ENCODE measurements at places on chromosomes 5 and 9.

- H3K36me3 ChIP-seq = peaks cover 9% of the 10 kb centered on the region
- H3K4me1 ChIP-seq = peaks cover 12% of the 10 kb centered on the region
- H3K27ac ChIP-seq = peak overlapping the region; percentile 66
Observed at GRCh38 chr9:128117613-128118471, 9.7 kb downstream of the PTGES2 start.

- no peak overlapping the region for H3K27ac ChIP-seq
- no peak for DNase-seq
- no peaks in the 10 kb centered on the region for H3K4me1 ChIP-seq
Observed at GRCh38 chr5:172634106-172634899, 6.8 kb upstream of the NEURL1B start.

DNA sequence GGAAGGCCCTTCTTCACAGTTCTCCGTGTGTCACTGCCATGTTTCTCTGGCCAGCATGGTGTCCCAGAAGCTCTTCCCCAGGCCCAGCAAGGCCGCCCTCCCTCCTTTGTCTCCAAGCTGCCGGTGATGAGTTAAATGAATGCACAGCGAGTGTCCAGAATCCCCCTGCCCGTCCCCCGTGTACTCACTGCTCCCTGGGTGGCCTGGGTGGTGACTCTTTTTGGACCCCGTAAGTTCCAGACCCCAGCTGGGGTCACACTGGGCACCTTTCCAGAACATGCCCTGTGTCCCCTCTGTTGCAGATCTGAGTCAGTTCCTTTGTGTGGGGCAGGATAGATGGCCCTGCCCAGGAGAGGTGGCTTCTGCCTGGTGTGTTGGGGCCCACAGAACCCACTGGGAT lies 95.0 kb downstream of the MRPL36 start:
- H3K27me3 ChIP-seq = peaks cover 10% of the 10 kb centered on the region
- H3K4me3 ChIP-seq = no peak overlapping the region
- DNase-seq = no peak
- no peaks in the 10 kb centered on the region for H3K36me3 ChIP-seq
- no peak overlapping the region for H3K27ac ChIP-seq

- H3K36me3 ChIP-seq = no peaks in the 10 kb centered on the region
- H3K4me3 ChIP-seq = no peak overlapping the region
- no peak for DNase-seq
- no peak overlapping the region for H3K27ac ChIP-seq
- no peaks in the 10 kb centered on the region for H3K4me1 ChIP-seq
- H3K27me3 ChIP-seq = peaks cover 2% of the 10 kb centered on the region
Observed at GRCh38 chr5:137181667-137182066, 317.5 kb downstream of the SPOCK1 start.

GRCh38 chr5:133612249-133612860 lies at the start of gene FSTL4:
TSS of gene FSTL4 (minus strand) at chr5:133612541.
- peaks cover 4% of the 10 kb centered on the region for H3K4me1 ChIP-seq
- H3K36me3 ChIP-seq = peaks cover 2% of the 10 kb centered on the region
- DNase-seq = no peak
- no peak within 1 kb of the TSS for H3K27ac ChIP-seq
- H3K27me3 ChIP-seq = peaks cover 65% of the 10 kb centered on the region
- H3K4me3 ChIP-seq = peak within 1 kb of the TSS; percentile 65

- peaks cover 2% of the 10 kb centered on the region for H3K27me3 ChIP-seq
- no peak overlapping the region for H3K4me3 ChIP-seq
- no peak for DNase-seq
- no peak overlapping the region for H3K27ac ChIP-seq
- peaks cover 1% of the 10 kb centered on the region for H3K36me3 ChIP-seq
Observed at GRCh38 chr5:107935645-107936044, 264.9 kb upstream of the EFNA5 start.

GRCh38 chr9:91902475-91903125 lies 47.4 kb downstream of the ROR2 start:
- no peaks in the 10 kb centered on the region for H3K36me3 ChIP-seq
- no peak overlapping the region for H3K4me3 ChIP-seq
- H3K27me3 ChIP-seq = peaks cover 3% of the 10 kb centered on the region
- H3K4me1 ChIP-seq = peaks cover 31% of the 10 kb centered on the region

- H3K4me3 ChIP-seq = no peak overlapping the region
- H3K27ac ChIP-seq = no peak overlapping the region
- H3K27me3 ChIP-seq = no peaks in the 10 kb centered on the region
- no peaks in the 10 kb centered on the region for H3K36me3 ChIP-seq
Observed at GRCh38 chr5:39758426-39758825, 333.6 kb upstream of the DAB2 start.

DNA sequence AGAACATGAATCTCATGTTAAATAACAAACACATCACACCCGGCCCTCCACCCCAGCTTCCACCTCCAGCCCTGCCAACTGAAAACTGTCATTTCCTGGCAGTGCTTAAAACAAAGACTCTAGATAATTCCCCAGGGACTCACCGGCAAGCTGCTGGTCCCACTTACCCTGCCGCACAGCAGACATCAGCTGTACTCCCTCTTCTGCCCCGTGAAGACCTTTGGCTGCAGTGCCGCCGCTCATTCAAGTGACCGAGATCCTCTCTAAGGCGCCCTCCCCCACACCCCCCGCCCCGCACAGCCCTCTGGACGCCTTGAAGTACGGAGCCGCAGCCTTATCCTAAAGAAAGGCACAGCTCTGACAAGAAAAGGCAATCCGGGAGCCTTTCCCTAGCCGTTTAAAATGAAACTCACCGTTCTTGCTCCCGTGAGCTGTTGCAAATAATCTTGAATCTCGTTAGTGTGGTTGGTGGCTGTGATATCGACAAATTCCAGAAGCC lies 434 bp downstream of the GLRX start:
- peak overlapping the region; percentile 91 for H3K27ac ChIP-seq
- peaks cover 68% of the 10 kb centered on the region for H3K4me1 ChIP-seq
- H3K4me3 ChIP-seq = peak overlapping the region; percentile 91
- no peaks in the 10 kb centered on the region for H3K27me3 ChIP-seq
- no peak for DNase-seq

GRCh38 chr9:112783551-112783954 lies 33.0 kb downstream of the SNX30 start:
- no peaks in the 10 kb centered on the region for H3K36me3 ChIP-seq
- H3K4me3 ChIP-seq = no peak overlapping the region
- no peaks in the 10 kb centered on the region for H3K27me3 ChIP-seq
- DNase-seq = no peak

DNA sequence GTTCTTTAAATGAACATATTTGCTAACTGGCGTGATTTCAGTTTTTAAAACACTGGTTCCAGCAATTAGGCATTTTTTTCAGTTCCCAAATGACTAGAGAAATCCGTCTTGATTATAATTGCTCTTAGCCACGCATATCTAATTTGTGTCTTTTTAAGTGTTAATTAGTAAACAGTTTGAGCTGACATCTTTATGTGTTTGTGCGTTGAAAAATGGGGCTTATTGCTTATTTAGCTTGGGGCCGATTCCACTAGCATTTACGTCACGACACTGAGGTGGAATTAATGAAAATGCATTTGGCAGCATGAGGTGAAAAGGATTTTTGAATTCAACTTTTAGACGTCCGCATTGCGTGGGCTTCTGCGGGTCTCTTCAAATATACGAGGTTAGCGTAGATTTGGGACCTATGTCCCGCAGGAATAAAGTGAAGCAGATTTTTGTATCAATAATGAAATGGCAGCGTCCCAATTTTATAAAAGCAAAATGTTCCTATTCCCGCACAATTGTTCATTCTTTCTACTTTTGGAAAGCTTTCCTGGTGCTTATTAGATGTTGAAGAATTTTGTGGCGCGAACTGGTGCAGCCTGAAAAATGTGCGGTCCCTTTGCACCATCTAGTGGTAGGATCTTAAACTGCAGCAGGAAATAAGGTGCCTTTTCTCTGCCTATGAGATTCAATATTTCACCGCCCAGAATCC lies 122.7 kb upstream of the LMX1B start:
- no peak overlapping the region for H3K4me3 ChIP-seq
- peaks cover 10% of the 10 kb centered on the region for H3K27me3 ChIP-seq
- H3K36me3 ChIP-seq = no peaks in the 10 kb centered on the region

DNA sequence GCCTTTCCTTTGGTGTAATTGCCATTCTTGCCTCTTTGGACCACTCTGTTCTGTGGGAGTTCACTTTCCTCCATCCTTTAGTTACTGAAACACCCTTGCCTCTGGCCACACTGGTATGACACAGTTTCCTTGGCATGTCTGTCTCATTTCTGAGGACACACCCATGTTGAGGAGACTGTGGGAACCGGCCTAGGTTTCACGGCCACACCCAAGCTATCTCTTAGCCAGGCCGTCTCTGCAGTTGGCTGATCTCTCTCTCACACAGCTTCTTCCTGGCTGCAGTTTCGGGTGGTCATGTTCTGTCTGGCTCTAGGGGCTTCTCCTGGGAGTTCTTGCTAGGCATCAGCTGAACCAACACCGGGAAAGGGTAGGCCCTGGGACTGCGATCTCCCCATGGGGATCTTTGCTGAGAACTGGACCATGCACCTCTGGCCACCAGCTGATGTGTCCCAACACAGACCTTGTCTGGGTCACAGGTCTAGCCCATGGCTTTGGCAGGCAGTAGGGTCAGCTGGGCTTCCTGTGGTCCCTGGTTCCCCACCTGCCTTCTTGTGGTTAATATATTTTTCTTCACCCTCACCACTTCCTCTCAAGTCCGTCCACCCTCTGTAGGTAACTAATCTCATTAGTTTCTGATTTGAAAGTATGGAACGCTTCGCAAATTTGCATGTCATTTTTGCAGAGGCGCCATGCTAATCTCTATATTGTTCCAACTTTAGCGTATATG lies 24.9 kb downstream of the ARHGEF37 start:
- H3K36me3 ChIP-seq = peaks cover 2% of the 10 kb centered on the region
- H3K27ac ChIP-seq = no peak overlapping the region
- peaks cover 20% of the 10 kb centered on the region for H3K4me1 ChIP-seq
- no peaks in the 10 kb centered on the region for H3K27me3 ChIP-seq
- DNase-seq = no peak

GRCh38 chr9:36092509-36093215 lies 43.9 kb upstream of the GLIPR2 start:
- H3K27me3 ChIP-seq = no peaks in the 10 kb centered on the region
- peaks cover 5% of the 10 kb centered on the region for H3K36me3 ChIP-seq
- DNase-seq = peak; percentile 49

- H3K27me3 ChIP-seq = no peaks in the 10 kb centered on the region
- H3K4me1 ChIP-seq = no peaks in the 10 kb centered on the region
- DNase-seq = no peak
- H3K36me3 ChIP-seq = no peaks in the 10 kb centered on the region
- no peak overlapping the region for H3K27ac ChIP-seq
Observed at GRCh38 chr9:103707181-103707580, 386.9 kb upstream of the SMC2 start.

DNA sequence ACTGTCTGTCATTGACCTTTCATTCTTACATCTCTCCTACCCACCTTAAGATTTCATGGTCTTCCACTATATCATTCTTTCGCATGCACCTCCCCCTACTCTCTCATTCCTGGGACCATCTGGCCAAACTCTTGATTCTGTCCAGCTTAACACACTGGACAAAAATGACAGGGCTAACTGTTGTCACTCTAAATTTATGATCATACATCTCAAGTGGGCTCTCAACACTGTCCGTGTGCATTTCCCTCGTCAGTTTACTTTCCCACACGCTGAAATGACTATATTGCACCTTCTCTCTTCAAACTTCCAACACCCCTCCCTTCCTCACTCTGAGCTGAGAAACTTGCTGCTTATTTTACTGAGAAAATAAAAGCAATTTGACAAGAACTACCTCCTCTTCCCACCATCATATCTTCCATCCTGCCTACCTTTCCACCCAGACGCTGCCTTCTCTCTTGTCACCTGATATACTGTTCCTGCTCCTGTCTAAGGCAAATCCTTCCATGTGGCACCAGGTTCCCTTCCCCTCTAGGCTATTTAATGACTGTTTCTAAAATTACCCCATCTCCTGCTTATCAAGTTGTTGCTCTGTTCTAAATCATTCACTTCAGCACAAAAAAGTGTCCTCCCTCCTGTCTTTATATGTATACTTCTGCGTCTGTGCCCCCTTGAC lies 8.1 kb upstream of the KLF9 start:
- peak overlapping the region; percentile 99 for H3K27ac ChIP-seq
- peaks cover 40% of the 10 kb centered on the region for H3K4me1 ChIP-seq
- DNase-seq = no peak
- no peaks in the 10 kb centered on the region for H3K36me3 ChIP-seq
- H3K4me3 ChIP-seq = peak overlapping the region; percentile 5

DNA sequence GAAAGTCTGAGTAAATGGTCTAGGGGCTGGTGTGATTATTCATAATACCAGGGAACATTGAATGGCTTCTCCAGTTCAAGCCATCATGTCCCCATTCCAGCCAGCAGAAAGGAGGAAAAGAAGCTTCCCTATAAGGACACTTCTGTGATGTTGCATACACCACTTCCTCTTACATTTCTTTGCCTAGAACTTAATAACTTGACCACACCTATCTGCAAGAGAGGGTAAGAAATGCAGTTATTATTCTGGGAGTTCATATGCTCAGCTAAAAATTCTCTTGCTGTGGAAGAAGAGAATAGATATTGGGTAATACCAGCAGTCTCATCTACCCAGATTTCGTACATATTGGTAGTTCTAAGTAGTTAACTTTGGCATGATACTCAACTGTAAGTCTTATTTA lies 166.1 kb downstream of the SLC28A3 start:
- H3K4me3 ChIP-seq = no peak overlapping the region
- peaks cover 2% of the 10 kb centered on the region for H3K27me3 ChIP-seq
- H3K27ac ChIP-seq = no peak overlapping the region
- no peak for DNase-seq
- H3K36me3 ChIP-seq = no peaks in the 10 kb centered on the region

GRCh38 chr5:75716715-75717081 lies 539 bp downstream of the POC5 start:
- H3K4me3 ChIP-seq = peak overlapping the region; percentile 98
- H3K27me3 ChIP-seq = peaks cover 3% of the 10 kb centered on the region
- peaks cover 17% of the 10 kb centered on the region for H3K36me3 ChIP-seq
- peak overlapping the region; percentile 100 for H3K27ac ChIP-seq
- no peak for DNase-seq

DNA sequence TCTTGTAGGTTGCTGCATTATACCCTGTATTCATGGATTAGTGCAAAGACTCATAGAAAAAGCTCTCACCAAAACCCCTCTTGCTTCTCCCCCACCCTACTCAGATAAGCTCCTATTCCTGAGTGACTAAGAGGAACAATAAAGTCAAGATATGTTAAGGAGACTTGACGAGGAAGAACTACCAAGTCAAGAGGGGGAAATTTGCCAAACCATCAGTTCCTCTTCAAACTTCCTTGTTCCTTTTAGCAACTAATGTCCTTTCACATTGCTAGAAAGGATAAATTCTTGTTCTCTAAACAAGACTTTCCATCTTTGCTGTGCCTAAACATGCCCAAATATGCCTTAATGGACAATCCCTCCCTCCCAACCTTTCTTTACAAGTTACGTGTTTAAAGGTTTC lies 27.0 kb downstream of the CNOT8 start:
- H3K4me1 ChIP-seq = no peaks in the 10 kb centered on the region
- no peak overlapping the region for H3K4me3 ChIP-seq
- H3K36me3 ChIP-seq = peaks cover 73% of the 10 kb centered on the region
- no peaks in the 10 kb centered on the region for H3K27me3 ChIP-seq
- no peak for DNase-seq

GRCh38 chr9:131179561-131180219 lies 54.3 kb downstream of the NUP214 start:
- peaks cover 41% of the 10 kb centered on the region for H3K36me3 ChIP-seq
- no peak overlapping the region for H3K4me3 ChIP-seq
- no peak overlapping the region for H3K27ac ChIP-seq
- DNase-seq = no peak
- no peaks in the 10 kb centered on the region for H3K27me3 ChIP-seq
